ENCODE measurements at places on chromosomes 3 and 15.
A peak's percentile ranks its signal among the peaks of the same experiment; 100 is the strongest.

- no peak for DNase-seq
These were observed 262.0 kb upstream of the KCNH8 start for GRCh38 chr3:18886331-18886730.

GRCh38 chr3:59266551-59266950 lies 216.7 kb upstream of the CFAP20DC start:
- DNase-seq = no peak

DNA sequence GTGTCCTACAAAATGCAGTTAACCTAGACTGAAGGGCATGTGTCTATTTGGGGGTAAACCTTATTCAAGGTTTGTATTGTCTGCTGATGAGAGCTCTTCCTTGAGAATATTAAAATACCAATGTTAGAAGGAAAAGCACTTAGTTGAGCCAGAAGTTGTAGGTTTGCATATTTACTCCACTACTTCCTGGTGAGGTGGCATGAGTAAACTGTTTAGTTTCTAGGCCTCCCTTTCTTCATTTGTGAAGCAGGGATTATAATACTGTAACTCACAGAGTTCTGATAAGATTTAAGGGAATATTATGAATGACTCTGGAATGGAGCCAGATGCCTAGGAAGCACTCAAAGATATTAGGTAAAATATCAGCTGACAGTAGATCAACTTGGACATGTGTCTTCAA lies 46.7 kb downstream of the CD200R1L start:
- no peak for DNase-seq

GRCh38 chr3:34072297-34072696 lies 273.9 kb downstream of the PDCD6IP start:
- no peak for DNase-seq

GRCh38 chr3:81545572-81545971 lies 215.9 kb downstream of the GBE1 start:
- no peak for DNase-seq

- no peak for DNase-seq
These were observed 20.1 kb upstream of the CD96 start for GRCh38 chr3:111521891-111522290.

GRCh38 chr3:123291404-123291803 lies 89.7 kb downstream of the SEC22A start:
- no peak for DNase-seq

DNA sequence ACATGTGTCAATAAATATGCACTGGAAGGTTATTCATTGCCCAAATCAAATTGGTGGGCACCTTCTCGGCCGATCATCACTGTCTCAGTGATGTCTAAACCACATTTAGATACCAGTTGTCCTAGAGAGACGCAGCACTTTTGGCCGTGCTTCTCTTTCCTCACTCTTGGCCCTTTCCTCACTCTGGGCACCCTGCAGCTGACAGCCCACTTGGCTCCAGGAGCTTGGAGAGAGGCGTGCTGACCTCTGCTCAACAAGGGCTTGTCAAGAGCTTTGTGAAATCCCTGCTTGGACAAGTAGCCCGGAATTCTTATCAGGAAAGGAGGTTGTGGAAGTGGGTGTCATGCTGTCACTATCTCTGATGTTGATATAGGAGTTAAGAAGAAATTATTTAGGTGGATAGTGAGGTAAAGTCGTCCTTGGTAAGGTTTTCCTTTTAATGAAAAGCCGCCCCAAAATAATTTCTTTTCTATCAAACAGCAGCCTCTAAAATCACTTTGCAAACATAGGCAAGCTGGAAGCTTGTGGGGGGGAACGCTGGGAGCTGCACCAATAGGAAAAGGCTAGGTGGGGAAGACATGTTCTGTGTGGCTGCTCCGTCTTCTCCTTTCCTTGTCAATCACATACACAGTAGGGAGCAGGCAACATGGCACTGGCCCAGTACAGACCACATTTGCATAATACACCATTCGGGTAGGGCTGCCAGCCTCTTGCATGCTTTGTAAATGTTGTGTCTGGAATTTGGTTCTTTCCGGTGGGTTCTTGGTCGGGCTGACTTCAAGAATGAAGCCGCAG lies 126.8 kb upstream of the UBE3A start:
- no peak for DNase-seq

DNA sequence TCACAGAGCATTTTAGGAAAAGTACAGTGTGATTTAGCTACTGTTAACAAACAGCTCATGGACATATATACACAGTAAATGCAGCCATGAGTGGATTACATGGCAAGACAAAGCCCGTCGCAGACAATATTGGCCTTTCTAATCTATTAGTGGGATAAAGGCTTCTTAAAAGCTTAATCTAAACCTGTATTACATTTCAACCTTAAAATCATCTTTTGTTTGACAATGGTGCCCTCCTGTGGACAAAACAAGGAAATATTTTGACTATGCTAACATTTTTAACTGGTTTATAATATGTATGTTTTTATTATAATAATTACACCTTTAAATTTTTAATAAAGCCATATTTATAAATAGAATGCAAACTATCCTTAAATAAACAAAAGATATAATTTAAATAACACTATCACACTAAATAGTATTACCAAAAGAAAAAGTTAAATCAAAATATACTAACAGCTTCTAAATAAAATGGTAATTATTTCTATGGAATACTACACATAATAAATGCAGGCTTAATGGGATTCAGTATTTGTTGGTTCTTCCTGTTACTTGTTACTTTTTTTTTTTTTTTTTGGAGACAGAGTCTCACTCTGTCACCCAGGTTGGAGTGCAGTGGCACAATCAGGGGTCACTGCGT lies 38.6 kb downstream of the TAFA4 start:
- no peak for DNase-seq

GRCh38 chr3:171535133-171535532 lies 74.9 kb upstream of the TNIK start:
- no peak for DNase-seq

DNA sequence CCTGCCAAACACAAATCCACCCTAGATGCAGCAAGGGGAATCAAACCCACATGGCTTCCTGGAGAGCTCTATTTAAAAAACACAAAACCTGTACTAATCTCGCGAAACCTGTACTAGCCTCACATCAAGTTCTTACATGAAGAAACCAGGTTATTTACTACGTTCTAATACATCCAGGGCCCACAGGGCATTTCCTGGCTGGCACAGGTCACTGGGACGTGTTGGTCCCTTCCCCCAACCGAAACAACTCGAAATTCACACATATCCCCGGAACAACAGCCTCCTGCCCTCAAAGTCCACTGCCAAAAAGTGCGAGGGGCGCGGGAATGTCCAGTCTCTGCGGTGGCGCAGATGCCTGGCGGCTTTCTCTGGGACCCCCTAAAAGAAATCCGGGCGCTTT lies 955 bp downstream of the CDCP1 start:
- DNase-seq = no peak

- DNase-seq = no peak
These were observed 157.9 kb downstream of the OSBPL10 start for GRCh38 chr3:31823184-31823583.

DNA sequence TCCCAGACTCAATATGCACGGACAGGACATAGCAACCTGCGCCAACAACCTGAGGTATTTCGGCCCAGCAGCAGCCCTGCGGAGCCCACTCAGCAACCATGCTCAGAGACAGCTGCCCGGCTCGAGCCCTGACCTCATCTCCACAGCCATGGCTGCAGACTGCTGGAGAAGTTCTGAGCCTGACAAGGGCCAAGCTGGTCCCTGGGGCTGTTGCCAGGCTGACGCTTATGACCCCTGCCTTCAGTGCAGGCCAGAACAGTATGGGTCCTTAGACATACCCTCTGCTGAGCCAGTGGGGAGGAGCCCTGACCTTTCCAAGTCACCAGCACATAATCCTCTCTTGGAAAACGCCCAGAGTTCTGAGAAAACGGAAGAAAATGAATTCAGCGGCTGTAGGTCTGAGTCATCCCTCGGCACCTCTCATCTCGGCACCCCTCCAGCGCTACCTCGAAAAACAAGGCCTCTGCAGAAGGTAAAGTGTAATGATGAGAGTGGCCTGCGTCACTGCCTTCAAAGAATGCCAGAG lies 25.5 kb downstream of the TMEM41A start:
- DNase-seq = peak; percentile 24

GRCh38 chr3:24154013-24154695 lies 209.1 kb downstream of the NR1D2 start:
- no peak for DNase-seq

GRCh38 chr15:79990280-79990996 lies 19.4 kb upstream of the BCL2A1 start:
- DNase-seq = no peak

DNA sequence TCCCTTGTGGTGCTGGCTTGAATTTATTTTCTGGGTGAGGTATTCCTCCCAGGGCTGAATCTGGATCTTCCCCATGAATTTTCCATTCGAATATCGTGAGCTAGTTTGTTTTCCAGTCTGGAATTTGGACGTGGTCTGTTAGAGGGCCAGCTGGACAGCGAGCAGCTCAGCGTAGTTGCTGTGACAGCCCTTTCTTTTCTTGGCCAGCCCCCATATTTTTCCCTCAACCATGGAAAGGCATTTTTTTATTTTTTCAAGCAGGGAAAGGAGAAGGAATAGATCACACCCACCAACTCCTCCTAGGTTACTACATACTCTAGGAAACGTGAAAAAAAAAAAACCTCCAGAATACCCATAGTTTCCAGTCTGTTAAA lies 152.0 kb downstream of the KLHL25 start:
- no peak for DNase-seq

- no peak for DNase-seq
These were observed 52.4 kb upstream of the FNDC3B start for GRCh38 chr3:171986757-171987518.

DNA sequence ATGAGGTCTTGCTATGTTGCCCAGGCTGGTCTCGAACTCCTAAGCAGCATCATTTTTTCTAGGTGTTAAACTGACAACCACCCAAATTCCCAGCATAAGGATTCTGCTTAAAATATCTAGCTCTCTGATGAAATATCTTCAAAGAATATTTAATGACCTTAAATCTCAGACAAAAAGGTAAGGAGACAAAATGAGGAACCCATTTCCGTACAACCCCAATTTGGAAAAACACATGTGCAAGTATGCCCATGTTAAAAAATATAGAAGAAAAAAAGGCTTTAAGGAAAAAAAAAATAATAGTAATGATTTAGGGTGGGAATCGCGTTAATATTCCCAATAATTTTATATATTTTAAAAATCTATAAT lies 1.4 kb upstream of the SACM1L start:
- DNase-seq = no peak

GRCh38 chr3:127256733-127257271 lies 31.0 kb downstream of the PRR20G start:
- no peak for DNase-seq

- no peak for DNase-seq
These were observed 31.9 kb downstream of the PDIA5 start for GRCh38 chr3:123098426-123099330.

DNA sequence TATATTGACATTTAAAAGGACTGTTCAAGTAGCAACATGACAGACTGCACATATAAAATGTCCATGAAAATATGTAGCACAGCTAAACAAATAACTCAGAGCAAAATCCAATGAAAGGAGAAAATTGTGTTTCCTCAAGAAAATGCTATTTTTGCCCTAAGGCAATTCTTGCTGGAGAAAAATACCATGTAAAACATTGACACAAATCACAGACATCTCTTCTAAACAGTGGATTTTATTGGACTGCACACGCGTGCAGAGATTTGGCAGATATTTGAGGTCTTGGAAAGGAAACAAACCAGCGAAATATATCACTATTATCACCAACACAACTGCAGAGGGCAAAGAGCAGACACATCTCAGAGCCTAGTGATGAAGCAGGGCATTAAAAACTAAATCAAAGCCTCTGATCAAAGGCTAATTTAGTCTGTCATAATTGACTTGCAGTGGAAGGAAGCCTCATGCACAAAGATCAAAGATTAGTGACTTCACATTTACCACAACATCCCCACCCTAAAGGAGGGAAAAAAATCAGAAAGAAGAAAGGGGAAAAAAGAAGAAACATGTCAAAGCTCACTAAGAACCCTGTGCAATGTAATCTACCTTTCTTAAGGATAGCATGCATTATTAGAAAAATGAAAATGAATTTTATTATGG lies 52.4 kb downstream of the CHL1 start:
- no peak for DNase-seq
